Tibial nerve (tissue), 4 donors: ENCODE measurements at places on chromosomes 1 and 21.

DNA sequence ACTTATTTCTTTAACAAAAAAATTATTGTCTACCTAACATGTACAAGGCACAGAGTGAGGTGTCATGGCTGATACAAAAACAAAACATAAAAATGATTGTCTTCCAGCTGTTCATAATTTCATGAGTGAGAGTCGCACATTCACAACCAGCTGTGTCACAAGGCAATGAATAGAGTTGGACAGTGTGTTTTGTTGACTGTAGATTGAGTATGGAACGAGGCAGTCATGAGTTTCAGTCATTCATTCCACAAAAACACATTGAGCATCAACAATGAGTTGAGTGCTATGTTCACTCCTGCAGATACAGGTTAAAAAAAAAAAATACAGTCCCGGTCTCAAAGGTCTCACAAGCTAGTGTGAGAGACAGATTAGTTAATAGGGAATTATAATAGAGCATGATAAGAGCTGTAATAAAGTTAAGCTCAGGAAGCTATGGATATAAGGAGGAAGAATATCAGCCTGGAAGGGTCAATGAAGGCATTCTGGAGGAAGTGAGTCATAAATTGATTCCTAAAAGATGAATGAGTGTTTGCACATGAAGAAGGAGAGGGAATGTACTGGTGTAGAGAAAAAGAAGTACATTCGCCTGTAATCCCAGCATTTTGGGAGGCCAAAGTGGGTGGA is 47.8 kb upstream of the ARHGAP29 start:
- no peak overlapping the region for H3K27ac ChIP-seq
- H3K4me3 ChIP-seq: no peak overlapping the region
- no peaks in the 10 kb centered on the region for H3K27me3 ChIP-seq
- H3K36me3 ChIP-seq: no peaks in the 10 kb centered on the region

DNA sequence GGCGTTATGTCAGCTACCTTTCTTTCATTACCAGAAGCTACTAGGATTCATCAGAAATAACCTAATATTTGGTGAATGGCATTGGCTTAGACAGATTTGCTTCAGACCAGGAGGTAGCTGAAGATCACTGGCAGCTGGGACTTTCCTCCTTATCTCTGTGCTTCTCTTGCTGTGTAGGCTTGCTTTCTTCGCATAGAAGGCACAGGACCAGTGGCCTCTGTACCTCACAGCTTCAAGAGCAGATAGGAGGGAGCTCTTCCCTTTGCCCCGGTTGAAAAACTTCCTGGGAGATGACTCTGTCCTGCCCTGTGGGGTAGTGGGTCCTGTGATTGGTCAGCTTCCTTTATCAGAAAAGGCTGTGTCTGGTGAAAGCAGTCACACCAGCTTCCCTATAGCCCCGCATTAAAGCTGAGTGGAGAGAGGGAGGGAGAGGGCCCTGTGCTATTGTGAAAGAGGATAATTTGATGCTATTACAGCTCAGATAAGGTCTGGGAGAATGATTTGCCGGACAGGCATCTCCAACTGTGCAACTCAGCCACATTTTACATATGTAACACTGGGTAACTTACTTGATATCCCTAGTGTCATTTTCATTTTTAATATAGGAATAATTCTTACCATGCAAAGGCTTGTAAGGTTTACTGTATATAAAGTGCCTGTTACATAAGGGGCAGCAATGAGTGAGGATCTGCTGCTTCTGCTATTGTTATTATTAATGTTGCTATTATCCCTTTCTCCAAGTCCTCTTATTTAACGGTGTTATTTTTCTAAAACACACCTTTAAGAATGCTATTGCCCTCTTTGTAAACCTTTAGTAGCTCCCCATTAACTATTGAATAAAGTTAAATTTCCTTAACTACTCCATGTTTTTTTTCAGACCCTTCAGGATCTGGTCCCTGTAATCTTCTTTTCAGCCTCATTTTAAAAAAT is 31.6 kb downstream of the OSBPL9 start:
- no peak overlapping the region for H3K4me3 ChIP-seq
- peak overlapping the region; percentile 56 for H3K27ac ChIP-seq
- H3K4me1 ChIP-seq: no peaks in the 10 kb centered on the region

- no peak overlapping the region for H3K27ac ChIP-seq
- no peak overlapping the region for H3K4me3 ChIP-seq
- no peaks in the 10 kb centered on the region for H3K36me3 ChIP-seq
- DNase-seq: no peak
- H3K27me3 ChIP-seq: no peaks in the 10 kb centered on the region
These were observed 129.8 kb downstream of the PTPRU start for GRCh38 chr1:29365906-29366670.

DNA sequence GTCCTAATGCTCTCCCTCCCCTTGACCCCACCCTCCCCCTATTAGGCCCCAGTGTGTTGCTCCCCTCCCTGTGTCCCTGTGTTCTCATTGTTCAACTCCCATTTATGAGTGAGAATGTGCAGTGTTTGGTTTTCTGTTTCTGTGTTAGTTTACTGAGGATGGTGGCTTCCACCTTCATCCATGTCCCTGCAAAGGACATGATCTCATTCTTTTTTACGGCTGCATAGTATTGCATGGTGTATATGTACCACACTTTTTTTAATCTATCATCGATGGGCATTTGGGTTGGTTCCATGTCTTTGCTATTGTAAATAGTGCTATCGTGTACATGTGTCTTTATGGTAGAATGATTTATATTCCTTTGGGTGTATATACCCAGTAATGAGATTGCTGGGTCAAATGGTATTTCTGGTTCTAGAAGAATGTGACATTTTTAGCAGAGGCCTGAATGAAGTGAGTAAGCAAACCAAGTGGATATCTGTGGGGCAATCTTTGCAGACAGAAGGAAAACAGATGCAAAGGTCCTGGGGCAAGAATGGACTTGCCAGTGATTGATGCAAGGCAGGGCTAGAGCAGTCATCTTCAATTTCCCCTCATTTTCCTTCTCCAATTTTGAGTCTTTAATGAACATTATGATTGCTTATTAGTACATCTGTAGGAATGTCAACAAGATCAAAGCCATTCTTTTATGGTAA is 50.2 kb downstream of the UBE4B start:
- H3K36me3 ChIP-seq: peaks cover 23% of the 10 kb centered on the region
- H3K27me3 ChIP-seq: no peaks in the 10 kb centered on the region
- H3K27ac ChIP-seq: no peak overlapping the region
- H3K4me3 ChIP-seq: no peak overlapping the region
- no peak for DNase-seq

GRCh38 chr1:53409695-53410094 is 49.5 kb upstream of the DMRTB1 start:
- no peak overlapping the region for H3K27ac ChIP-seq
- H3K4me1 ChIP-seq: no peaks in the 10 kb centered on the region
- H3K4me3 ChIP-seq: no peak overlapping the region

DNA sequence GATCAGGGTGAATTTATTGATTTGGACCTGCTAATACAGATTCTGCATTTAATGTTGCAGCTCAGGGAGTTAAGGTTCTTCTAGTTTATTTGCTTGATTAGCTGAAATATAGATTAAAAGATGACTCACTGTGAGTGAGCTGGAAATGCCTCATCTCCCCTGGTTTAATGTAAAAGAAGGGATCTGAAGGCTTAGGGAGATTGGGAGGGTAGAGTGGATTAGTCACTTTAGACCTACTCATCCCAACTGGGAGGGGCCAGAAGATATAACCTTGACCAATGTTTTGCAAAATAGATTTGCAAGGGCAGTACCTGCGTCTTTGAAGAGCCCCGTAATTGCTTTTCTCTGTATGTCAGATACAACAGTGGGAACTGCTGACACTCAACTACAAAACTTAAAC is 922.8 kb upstream of the ADGRL4 start:
- DNase-seq: no peak
- no peak overlapping the region for H3K4me3 ChIP-seq
- no peak overlapping the region for H3K27ac ChIP-seq
- H3K36me3 ChIP-seq: no peaks in the 10 kb centered on the region

DNA sequence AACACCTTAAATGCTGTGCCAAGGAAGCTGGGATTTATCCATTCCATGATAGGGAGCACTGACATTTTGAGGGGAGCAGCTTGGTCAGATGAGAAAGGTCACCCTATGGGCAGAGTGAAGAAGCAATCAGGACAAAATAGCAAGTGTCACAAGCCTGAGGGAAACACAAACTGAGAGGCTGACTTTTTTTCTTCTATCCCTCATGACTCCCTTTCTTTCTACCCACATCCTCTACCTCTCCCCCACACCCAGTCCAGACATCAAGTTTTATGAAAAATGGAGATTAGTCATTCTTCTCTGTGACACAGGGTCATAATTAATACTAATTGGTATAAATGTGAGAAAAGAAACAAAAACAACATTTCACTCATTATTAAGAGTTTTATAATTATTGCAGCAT is 103.1 kb downstream of the SLC25A24 start:
- H3K4me1 ChIP-seq: no peaks in the 10 kb centered on the region
- DNase-seq: no peak
- no peaks in the 10 kb centered on the region for H3K27me3 ChIP-seq
- H3K27ac ChIP-seq: no peak overlapping the region
- no peak overlapping the region for H3K4me3 ChIP-seq

DNA sequence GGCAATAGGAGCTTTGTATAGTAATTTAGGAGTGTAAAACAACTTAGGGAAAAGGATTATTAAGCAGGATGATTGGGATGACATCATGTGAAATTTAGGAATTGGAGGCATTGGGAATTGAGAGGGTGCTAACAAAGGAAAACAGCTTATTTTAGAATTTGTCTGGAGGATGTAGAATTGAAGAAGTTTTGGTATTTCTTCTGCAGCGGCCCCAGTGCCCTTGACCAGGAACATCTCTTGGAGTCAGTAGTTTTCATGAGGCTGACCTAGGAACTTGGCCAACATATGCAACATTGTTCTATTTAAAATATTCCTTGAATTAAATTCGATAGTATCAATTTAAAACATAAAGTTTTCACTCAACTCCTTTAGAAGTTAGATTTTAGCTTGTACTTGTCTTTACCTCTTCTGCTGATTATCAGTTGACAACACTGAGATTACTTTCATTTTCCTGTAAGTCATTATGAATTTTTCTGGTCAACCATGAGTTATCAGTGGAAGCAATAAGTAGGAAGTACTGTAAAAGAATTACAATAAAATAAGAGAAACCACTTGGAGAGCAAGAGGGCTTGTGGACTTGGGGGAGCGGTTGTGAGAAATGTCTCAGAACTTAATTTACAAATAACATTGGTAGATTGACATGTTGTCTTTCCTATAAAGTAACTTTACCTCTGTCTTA is 52.8 kb downstream of the DYRK1A start:
- no peak for DNase-seq
- H3K27ac ChIP-seq: no peak overlapping the region
- no peaks in the 10 kb centered on the region for H3K36me3 ChIP-seq
